ENCODE measurements at places on chromosomes 5 and 9. TPM values are rescaled to one million over a fixed set of nuclear protein-coding genes. Genes with fewer than 3 reads are reported as not detected.

- no peaks in the 10 kb centered on the region for H3K36me3 ChIP-seq
- no peak overlapping the region for H3K4me3 ChIP-seq
- H3K27me3 ChIP-seq = peaks cover 6% of the 10 kb centered on the region
Measured at GRCh38 chr9:72598639-72599038, 77.2 kb downstream of the TMC1 start.

GRCh38 chr5:155258161-155258560 lies 244.6 kb downstream of the KIF4B start:
- peaks cover 5% of the 10 kb centered on the region for H3K27me3 ChIP-seq
- H3K4me3 ChIP-seq = no peak overlapping the region
- DNase-seq = no peak
- H3K27ac ChIP-seq = no peak overlapping the region
- H3K36me3 ChIP-seq = no peaks in the 10 kb centered on the region

The PAX5 gene
- total RNA-seq = 2.2 TPM

The FLT4 gene
- 0.79 TPM for total RNA-seq

The PROB1 gene
- total RNA-seq = 3.1 TPM

Measured in activated T-cell treated with anti-CD3 and anti-CD28 coated beads, Interleukin-2, amount 50 U/mL, for 72 hours (primary cell).